ENCODE measurements at places on chromosomes 7 and 10. TPM values are rescaled to one million over a fixed set of nuclear protein-coding genes. Genes with fewer than 3 reads are reported as not detected.

The SFMBT2 gene
- 2.5 TPM for total RNA-seq

DNA sequence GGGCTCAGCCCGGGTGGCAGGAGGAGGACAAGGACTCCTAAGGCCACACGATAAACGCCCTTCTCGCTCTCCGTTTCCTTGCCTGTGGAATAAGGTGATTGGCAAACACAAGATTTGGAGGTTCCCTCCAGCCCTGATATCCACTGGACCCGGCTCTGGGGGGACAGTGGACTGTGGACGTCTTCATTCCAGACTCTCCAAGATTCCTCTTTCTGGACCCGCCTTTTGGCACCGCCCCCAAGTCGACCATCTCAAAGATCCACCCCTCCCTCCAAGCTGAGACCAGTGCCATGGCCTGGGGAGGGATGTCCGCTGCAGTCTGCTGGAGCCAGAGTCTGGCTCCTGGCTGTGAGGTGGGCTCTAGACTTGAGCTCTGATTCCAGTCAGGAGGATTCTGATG, 23.6 kb downstream of the ZNF783 start:
- peak; percentile 18 for DNase-seq

- DNase-seq = no peak
These were observed 16.2 kb downstream of the RPS24 start for GRCh38 chr10:78049851-78050250.

The GPER1 gene
- total RNA-seq = 10.4 TPM

The CFAP70 gene
- 1.2 TPM for total RNA-seq

Data from transverse colon (tissue), 4 donors.